Kidney (tissue), 22 donors: ENCODE measurements at places on chromosomes 1 and 21. TPM values are rescaled to one million over a fixed set of nuclear protein-coding genes. Genes with fewer than 3 reads are reported as not detected.
A peak's percentile ranks its signal among the peaks of the same experiment; 100 is the strongest.

DNA sequence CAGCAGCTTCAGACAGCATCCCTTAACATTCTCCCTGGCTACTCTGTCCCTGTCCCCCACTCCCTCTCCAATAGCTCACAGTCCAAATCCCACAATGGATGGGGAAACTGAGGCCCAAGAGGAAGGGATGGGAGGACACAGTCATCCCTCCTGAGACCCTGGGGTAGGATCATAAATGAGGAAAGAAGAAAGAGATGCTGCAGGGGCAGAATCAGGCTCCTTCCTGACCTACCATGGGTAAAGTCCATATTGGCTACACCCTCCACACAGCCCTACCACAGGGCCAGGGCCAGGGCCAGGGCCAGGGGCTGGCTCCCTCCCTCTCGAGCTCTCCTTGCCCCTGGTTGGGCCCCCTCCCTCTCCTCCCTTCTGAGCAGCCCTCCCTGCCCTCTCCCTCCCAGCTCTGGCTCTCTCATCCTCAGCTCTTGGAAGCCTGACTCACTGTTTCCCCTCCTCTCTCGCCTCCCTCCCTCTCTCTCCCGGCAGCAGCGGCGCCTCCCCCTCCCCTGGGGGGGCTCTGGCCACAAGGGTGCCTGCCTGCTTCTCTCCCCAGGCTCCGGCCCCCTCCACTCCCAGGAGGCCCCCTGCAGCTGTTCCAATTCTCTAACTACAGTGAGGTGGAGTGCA lies 4.9 kb downstream of the AHDC1 start:
- peak; percentile 80 for DNase-seq

Gene TAF1A
- polyA plus RNA-seq = 1.9 TPM

Gene CGN
- polyA plus RNA-seq = 24.0 TPM

Gene DTL
- not detected for polyA plus RNA-seq

DNA sequence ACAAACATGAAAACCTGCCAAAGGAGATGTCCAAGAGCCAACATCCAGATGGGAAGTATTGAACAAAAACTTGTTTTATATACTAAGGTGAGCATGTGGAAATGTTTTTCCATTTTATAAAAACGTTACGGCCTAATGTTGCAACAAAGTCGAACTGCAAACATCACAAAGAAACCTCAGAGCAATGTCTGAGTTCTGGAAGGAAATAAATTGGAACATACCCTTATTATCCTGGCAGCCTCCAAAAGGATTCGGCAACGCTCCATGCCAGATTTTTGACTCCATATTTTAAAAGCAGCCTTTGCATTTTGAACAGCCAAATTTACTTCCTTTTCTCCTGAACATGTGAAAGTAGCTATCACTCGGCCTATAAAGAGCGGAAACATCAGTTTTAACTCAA lies 3.3 kb downstream of the ALDH9A1 start:
- DNase-seq = no peak

- peak; percentile 43 for DNase-seq
Observed at GRCh38 chr1:16915627-16915973, 6.1 kb upstream of the CROCC start.

- no peak for DNase-seq
Observed at GRCh38 chr21:26948194-26948593, 18.7 kb downstream of the ADAMTS5 start.

DNA sequence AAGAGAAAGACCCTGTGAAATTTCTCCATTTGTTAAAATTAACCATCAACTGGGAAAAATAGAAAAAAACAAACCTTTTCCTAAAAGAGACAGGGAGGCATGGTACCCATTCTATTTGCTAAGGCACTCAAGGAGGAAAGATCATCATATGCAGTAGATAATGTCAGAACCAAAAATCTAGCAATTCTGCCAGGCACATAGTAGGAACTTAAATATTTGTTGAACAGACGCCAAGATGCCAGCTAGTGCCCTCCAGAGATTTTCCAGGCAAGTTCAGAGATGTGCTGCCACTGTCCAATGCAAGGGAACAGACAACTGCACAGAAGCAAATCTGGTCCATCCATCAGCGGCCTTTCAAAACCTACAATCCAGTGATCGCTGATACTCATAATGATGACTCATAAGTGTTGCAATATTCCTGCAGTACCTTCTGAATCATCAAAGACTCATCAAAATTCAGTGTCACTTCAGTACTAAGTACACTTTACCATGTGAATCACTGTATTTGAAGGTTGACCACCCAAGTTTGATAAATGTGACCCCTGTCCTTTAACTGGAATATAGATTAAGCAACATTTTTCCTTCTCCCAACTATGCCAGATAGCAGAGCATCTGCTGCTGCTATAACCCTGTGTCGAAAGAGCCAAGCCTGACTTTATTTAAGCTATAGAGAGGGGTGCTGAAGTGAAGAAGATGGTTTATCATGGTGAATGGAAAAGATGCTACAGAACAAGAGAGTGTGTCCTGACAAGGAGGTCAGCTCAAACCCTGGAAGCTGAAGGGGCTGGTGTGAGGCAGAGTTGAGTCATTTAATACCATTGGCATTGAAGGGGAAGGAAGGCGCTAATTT lies 99.1 kb downstream of the MT1HL1 start:
- no peak for DNase-seq

Gene LGR6
- polyA plus RNA-seq = 1.8 TPM

DNA sequence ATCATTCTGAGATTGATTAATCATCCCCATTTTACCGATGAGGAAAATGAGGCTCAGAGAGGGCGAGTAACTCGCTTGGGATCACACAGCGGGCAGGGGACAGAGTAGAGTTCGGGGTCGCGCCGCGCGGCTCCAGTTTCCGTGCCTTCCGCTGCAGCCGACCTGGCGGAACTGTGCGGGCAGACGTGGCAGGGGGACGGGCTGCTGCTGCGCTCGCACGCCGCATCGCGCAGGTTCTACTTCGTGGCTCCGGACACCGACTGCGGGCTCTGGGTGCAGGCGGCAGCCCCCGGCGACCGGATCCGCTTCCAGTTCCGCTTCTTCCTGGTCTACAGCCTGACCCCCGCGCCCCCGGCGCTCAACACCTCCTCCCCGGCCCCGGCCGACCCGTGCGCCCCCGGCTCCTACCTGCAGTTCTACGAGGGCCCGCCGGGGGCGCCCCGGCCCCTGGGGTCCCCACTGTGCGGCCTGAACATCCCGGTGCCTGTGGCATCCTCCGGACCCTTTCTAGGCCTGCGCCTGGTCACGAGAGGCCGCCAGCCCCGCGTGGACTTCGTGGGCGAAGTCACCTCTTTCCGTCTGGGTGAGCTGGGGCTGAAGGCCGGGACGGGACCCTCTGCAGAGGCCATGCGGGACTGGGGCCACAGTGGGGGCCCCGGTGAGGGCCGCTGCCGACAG lies 2.3 kb downstream of the LDLRAD2 start:
- DNase-seq = peak; percentile 69

GRCh38 chr1:194233069-194233468 lies 1046.7 kb upstream of the B3GALT2 start:
- DNase-seq = no peak

DNA sequence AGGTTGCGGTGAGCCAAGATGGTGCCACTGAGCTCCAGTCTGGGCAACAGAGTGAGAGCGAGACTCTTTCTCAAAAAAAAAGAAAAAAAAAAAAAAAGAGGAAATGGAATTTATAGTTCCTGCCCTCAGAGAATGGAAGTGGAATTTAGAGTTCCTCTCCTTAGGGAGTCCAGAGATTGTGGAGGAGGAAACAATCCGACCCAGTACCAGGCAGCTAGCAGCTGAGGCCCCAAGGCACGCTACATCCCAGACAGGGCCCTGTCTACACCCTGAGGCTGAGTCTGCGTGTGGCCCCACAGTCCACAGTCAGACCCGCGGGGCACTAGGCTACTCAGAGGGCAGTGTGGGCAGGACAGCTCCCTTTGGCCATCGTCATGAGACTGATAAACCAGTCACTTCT lies 1.9 kb upstream of the MFN2 start:
- DNase-seq = no peak

Gene GBP2
- polyA plus RNA-seq = 30.1 TPM

GRCh38 chr1:101257500-101258325 lies 20.9 kb downstream of the S1PR1 start:
- no peak for DNase-seq

Gene OR2M3
- polyA plus RNA-seq = not detected

DNA sequence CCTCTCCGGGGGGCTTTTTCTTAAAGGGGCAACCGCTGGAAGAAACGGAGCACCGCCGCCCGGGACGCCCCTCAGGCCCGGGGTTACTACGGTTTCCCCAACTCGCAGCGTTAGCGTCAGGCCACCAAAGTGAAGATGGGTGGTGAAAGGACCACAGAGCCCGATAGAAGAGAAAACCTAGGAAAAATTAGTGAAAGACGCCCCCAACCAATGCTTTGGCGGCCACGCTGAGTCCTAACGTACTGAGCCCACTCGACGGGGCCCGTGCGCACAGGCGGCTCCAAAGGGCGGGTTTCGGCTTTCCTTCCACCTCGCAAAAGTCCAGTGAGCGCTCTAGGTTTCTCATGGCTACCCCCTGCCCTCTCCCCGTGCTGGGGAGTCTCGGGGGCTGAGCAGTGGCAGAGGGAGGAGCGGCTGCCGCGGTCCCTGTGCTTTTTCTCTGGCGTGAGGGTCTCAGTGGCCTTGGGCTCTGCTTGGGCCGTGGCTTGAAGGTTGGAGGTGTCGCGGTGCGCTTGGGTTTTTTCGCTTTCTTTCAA lies 12.2 kb upstream of the SPEN start:
- DNase-seq = no peak

Gene TRPM2
- polyA plus RNA-seq = 2.0 TPM

- DNase-seq = peak; percentile 16
Observed at GRCh38 chr1:52602856-52603600, 857 bp downstream of the GPX7 start.

DNA sequence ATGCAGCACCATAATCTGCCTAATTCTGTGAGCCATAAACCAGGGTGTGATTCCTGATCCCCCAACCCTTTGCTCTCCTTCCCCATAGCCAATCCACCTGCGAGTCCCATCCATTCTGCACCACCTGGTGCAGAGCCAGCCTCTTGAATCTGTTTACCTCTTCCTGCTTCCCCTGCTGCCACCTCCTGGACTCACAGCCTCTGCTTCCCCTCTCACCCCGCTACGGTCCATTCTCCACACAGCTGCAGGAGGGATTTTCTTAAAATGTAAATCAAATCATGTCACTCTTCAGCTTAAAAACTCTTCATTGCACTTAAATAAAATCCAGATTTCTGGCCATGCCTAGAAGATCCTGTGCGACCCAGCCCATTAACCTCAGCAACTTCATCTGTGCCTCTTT lies 186.7 kb downstream of the FOXD2 start:
- DNase-seq = peak; percentile 54

GRCh38 chr1:228941666-228942065 lies 206.4 kb downstream of the RHOU start:
- no peak for DNase-seq

DNA sequence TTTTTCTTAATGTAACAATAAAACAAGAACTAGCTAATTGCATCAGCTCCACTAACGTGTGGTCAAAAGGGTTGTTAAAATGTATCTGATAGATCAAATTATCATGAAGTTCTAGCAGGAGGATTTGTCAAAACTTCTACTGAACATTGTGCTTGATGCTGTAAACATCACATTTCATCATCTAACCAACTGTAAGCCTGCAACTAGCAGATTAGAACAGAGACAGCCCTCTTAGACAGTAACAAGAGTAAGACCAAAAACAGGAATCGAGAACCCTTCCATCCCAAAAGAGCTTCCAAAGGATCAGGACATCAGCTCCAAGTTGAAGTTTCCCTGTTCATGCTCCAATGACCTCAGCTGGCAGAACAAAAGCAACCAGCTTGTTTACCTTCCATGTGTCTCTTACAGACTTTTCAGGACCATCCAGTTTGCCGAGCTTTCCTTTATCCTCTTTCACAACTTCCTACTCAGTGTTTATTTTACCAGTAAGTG lies 44.6 kb downstream of the NIBAN1 start:
- DNase-seq = no peak

GRCh38 chr1:55586771-55587170 lies 371.6 kb upstream of the USP24 start:
- no peak for DNase-seq

Gene TMEM183A
- polyA plus RNA-seq = 47.5 TPM

DNA sequence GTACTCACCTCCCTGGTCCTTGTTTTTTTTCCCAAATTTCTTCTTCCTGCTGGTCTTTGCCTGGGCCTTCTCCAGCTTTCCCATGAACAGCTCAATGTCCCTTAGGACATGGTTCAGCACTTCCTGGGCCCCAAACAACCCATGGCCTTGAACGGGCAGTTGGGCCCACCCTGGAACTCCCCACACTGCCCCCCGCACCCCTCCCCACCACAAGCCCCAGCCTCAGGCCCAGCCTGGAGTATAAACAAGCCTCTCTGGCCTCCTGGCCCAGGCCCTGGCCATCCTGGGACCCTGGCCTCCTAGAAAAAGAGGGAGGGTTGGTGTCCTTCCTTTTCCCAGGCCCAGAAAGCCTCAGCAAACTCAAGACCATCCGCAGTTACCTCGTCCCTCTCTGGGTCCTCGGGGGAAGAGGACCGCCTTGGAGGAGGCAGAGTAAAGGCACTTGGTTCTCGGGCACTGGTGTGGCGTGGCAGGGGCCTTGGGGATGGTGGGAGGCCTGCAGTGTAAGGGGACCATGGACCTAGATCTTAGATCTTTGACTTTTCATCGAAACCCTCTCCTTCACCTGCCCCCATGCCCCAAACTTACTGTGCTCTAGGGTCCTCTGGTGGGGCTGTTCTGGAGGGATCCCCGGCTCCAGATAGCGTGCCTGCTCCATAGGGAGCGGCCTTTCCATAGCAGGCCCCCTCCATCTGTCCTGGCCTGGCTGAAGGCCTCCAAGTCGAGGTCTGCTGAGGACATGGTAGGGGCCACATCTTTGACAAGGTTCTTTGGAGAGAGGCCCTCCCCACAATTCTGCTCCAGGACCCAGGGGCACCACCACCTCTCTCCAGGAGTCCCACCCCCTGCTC lies 5.6 kb downstream of the EPS8L3 start:
- DNase-seq = no peak

DNA sequence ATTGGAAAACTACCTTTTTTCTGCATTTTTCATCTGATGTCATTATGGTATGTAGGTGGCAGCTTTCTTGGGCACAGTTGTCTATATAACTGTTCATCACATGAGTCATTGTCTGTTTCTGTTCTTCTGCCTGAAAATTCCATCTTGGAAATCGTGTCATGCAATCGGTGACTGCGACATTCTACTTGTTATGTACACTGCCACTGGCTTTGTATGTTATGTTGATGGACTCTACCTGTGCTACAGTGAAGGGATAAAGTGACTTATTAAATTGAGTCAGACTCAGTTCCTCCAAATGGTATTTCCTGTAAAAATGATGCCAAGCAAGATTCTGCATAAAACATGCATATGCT lies 8.6 kb downstream of the SMAP2 start:
- DNase-seq = no peak
